NCI-H1694 treated with DMSO at 0.1 percent for 48 hours (cell line): ENCODE measurements at places on chromosomes 16 and 17.

DNA sequence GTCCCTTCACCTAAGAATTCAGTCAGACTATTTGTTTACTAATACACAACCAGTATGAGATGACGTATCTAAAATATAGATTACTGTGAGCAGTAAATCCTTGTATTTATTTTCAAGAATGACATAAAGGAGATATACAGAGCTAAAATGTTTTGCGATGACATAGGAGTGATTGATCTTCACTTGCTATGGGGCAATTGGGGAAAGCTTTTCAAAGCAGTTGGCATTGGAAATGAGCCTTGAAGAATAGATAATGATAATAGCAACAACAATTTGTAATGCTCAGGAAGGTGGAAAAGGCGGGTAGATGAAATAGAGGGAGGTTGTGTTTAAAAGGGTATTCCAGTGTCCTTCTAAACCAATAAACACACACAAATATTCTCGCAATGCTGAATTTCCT, 623.7 kb downstream of the CDH8 start:
- no peak for DNase-seq

DNA sequence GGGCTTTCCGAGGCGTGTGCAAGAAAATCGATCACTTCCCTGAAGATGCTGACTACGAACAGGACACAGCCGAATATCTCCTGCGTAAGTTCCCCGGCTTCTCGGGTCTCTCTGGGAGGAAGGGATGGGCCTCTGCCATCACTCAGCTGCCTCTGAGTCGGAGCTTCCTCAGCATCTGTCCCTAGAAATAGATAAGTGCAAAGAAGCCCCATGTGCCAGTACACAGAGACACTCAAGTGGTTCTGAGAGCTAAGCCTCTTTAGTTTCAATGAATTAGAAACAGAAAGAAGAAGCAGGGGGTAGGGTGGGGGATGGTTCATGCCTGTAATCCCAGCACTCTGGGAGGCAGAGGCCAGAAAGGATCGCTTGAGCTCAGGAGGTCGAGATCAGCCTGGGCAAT, 90.6 kb downstream of the CACNG3 start:
- no peak for DNase-seq

DNA sequence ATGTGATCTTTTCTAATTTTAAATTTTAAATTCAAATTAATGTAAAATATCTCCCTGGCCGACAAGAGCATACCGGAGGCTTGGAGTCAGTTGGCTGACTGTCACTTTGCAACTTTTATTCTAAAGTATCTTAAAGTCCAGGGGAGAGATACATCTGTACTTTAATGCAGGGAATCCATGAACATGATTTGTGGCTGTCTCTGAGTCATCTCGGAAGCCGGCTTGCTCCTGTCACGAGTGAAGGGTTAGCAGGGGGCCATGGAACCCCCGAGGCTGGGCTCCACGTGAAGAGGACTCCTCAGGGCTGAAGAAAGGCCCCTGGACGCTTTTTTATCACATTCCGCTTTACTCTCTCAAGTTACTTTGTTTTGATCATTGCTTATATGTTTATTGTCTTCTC, 13.3 kb downstream of the TVP23A start:
- no peak for DNase-seq

GRCh38 chr17:78062596-78062995, 66.0 kb downstream of the TMC6 start:
- DNase-seq = no peak

DNA sequence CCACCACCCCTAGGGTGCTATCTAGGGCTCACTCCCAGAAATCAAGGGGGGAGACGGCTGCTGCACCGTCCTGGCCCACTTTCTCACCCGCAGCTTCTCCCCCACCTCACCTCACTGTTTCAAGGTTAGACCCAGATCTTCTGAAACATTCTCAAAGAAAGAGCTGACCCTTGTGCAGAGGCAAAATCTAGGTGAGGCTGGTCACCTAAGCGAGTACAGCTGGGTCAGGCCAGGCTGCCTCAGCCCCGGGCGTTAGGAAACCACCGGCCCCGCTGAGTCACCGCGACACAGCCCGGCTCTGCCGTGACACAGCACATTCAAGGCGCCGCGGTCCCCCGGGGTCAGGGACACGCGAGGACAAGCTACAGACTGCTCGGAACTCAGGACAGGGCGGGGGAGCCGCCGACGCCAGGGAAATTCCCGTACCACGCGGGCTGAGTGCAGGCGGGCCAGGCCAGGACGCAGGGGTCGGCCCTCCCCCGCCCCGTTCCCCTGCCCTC, 27.1 kb downstream of the GNPTG start:
- DNase-seq = no peak

DNA sequence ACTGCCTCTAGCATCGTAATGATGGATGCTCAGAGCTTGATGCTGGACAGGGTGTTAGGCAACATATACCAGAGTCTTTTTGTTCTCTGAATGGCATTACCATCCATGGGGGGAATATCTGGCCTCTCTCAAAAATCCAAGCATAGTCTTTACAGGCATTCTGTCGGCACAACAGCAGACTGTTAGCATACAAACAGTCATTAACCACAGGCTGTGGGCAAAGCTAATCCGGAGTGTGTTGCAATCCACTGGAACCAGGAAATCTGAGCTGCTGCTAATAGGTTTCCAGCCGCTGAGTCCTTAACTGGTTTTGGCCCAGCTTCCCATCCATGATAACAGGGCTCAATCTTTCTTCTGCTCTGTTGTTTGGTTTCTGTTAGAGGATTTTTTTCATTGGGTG, 371.9 kb downstream of the HS3ST3B1 start:
- DNase-seq = no peak

- peak; percentile 94 for DNase-seq
Measured at GRCh38 chr17:81076141-81076679, 41.3 kb downstream of the BAIAP2 start.

DNA sequence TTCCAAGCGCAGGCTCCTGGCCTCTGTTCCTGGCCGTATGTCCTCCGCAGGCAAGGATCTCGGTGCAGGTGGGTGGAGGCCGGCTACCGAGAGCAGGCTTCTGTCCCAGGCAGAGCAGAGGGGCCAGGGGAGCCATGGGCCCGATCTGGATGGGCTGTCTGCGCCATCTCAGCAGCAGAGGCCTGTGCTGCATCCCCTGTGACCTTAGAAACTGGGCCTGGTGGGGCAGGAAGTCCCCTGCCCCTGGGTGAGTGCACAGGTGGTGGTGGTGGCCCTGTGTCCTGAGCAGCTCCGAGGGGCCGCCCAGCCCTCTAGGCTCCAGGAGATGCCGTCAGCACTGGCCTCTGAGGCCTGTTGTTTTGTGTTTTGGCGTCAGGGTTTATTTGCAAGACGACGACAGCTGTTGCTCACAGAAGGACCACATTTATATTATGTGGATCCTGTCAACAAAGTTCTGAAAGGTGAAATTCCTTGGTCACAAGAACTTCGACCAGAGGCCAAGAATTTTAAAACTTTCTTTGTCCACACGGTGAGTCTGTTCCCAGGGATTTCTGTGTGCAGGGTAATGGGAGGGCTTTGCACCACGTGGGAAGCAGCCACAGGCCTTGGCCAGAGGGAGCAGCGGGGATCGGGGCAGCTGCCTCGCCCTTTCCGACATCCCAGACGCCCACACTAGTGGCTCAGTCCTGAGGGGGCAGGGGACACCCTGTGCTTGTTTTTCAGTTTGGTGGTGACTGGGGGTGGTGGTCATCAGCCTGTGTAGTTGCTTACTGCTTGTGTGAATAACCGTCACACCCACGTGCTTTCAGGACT, 59.1 kb downstream of the PDPK1 start:
- DNase-seq = no peak

GRCh38 chr17:8151641-8152111, 528 bp downstream of the PER1 start:
- no peak for DNase-seq

DNA sequence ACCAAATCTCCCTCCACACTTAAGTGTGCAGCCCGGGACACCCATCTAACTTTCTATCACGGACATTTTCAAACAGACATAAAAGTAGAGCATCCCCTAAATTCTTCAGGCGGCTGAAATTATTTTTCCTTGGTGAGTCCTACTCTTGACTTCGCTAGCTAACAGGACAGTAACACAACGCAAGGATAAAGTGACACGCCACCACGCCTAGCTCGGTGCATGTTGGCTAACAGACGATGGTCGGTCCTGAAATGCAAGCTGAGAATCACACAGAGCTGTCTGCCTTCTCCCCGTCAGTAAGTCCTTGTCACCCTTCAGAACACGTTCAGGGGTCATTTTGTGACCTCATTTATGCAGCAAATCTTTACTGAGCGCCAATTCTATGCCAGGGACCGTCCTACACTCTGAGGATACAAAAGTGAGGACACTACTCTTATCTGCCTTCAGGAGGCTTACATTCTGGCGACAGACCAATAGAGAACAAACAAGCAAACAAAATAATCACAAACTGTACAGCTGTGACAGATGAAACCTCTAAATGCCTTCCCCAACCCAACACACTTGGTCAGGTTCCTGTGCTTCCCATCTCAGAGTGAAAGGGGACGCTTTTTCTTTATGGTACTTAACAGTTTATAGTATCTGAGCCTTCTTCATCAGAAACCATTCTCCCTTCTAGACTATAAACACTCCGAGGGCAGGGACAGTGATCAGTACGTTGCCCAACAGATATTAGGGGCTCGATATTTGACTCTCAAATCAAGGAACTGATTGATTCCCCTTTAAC, 1.3 kb downstream of the NTAN1 start:
- no peak for DNase-seq

GRCh38 chr17:81130385-81131361, 34.6 kb upstream of the PVALEF start:
- DNase-seq = no peak

DNA sequence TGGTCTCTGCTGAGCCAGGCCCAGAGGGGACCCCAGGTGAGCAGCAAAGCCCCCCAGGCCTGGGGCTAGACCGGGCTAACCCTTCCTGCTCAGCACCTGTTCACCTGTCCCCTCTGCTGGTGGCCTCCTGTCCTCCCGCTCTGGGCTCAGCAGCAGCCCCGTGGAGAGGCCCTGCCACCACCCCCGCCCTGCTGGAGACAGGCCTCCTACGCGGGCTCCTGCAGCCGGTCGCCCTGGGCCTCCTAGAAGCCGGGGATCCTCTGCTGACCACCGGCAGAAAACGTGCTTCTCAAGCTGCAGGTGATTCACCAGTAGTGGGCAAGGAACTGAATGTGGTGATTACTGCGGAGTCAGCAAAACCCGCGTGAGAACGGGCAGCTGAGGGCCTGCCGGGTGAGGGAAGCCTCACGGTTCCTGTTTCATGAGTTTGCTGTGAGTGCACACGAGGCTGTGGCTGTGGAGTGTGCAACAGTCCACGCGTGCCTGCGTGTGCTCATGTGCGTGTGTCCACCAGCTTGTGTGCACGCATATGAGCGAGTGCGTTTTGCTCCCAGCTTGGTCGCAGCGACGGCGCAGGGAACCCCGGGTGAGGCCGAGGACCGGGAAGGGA, 792 bp downstream of the SECTM1 start:
- DNase-seq = no peak
